Bone marrow (tissue), 2 donors: ENCODE measurements at places on chromosomes 1 and 21.

DNA sequence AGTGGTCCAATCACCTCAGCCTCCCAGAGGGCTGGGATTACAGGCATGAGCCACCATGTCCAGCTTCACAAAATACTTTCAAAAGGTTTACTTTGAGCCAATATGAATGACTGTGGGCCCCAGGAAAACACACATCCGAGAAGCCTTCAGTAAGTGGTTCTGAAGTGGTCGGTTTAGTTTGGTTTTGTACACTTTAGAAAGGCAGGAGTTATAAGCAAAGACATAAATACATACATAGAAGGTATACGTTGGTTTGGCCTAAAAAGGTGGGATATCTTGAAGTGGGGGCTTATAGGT, 3.2 kb upstream of the MIB2 start:
- no peak for DNase-seq

DNA sequence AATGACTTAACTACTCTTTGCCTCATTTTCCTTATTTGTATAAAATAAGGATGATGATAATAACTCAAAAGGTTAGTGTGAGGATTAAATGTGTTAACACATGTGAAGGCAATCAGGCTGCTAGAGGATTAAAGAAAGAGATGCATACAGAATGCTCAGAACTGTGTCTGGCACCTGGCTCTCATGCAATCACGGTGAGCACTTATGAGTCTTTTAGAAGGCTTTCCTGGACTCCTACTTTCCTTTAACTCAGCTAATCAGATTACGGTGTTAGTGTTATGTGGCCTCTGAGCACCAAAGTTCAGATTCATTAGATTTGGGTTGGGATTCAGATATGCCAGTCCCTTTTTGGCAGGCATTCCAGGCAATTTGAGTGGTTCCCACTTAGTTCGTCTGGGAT, 311.6 kb upstream of the USP24 start:
- DNase-seq, result no peak

DNA sequence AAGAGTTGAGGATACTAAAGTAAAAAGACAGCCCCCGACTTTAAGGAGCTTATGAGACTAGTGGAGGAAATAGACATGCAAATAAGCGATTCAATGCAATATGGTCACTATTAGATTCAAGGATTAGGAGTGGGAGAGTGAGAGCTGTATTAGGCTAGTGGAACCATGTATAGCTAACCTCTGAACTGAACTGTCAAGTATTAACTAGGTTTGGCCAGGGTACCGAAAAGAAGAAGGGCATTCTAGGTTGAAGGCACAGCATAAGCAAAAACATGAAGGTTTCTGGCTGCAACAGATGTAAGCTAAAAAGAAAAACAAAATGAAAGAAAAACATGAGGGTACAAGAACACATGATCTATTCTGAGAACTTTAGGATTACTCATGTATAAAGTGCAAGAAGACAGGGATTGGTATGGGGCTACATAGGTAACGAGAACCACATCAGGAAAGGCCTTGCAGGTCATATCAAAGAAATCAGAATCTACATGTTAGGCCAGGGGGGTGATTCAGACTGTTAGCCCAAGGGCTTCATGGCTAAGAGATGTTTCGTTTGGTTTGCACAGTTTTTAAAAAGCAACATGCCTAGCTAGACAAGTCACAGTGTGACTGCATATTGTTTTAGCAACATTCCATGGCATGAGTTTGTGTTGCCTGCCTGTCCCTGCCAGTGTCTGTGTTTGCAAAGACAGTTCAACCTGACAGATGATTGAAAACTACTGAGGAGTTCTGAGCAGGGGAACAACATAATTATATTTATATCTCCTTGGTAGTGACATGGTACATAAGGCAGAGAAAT, 54.4 kb upstream of the HAO2 start:
- DNase-seq, result no peak

DNA sequence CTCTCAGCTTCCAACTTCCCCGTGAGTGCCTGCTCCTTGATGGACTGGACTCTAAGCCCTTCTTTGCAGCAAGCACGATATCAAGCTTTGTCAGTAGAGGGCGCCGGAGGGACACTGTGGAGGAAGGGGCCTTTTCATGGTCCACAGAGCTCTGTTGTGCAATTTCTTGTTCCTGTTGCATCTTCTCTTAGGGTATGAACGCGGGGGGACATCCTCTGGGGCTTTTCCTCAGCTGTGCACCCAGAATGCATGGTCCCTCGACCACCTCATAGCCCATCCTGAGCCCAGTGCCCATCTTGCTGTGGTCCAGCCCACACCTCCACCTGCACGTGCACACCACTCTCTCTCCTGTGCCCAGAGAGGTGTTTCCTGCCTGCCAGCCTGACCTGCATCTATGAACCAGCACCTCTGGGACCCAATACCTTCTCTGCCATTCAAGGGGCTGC, 556.8 kb downstream of the PTPRU start:
- peak; percentile 37 for DNase-seq

DNA sequence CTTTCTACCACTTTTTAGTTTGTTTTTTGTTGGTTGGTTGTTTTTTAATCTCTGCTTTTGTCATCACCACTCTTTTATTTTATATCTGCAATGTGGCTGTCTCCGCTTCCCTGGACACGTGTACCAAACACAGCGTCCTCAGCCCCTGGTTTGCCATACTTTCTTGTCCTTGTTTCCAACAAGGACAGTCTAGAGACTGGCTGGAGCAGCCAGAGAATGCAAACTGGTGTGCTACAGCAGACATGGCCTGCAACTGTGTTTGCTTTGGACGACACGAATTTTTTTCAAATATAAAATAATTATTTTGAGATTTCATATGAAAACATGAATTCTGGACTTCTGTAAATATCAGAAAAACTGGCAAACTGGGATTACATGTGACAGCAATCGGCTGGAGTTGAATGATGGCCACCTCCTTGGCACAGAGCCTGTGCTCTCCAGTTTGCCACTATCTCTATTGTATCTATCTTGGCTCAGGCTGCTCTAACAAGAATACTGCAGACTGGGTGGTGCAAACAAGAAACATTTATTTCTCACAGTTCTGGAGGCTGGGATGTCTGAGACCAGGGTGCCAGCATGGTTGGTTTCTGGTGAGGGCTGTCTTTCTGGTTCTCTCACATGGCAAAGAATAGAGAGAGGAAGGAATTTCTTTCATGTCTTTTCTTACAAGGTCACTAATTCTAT, 34.6 kb upstream of the POU2F1 start:
- DNase-seq, result no peak

DNA sequence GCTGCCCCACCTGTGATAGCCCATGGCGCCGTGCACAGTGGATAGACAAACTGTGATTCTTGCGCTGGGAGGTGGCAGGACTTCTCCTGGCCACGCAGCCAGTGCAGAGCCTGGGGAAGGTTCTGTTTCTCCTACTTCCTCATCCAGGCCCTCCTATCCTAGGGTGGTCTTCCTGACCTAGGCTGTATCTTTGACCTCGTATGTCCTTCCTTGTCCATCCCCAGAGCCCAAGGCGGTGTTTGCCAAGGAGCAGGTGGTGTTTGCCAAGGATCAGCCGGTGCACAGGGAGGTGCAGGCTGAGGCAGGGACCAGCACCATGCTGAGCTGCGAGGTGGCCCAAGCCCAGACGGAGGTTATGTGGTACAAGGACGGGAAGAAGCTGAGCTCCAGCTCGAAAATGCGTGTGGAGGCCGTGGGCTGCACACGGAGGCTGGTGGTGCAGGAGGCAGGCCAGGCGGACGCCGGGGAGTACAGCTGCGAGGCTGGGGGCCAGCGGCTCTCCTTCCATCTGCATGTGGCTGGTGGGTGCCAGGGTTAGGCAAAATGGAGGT, 63.9 kb downstream of the OBSCN start:
- no peak for DNase-seq

- DNase-seq, result no peak
Observed at GRCh38 chr1:30816211-30817076, 58.9 kb upstream of the LAPTM5 start.

DNA sequence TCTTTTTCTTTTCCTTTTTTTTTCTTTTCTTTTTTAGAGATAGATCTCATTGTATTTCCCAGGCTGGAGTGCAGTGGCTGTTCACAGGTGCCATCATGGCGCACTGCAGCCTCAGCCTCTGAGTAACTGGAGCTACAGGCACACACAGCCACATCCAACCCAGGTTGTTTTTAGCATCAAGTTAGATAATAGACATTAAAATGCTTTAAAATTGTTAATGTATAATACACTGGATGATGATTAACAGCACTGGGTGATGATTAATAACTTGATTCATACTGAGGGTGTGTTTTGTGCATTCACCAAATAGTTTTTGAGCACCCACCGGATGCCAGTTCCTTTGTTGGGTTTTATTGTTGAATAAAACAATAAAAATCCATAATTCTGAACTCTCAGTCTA, 75.2 kb downstream of the BEND5 start:
- DNase-seq, result no peak

DNA sequence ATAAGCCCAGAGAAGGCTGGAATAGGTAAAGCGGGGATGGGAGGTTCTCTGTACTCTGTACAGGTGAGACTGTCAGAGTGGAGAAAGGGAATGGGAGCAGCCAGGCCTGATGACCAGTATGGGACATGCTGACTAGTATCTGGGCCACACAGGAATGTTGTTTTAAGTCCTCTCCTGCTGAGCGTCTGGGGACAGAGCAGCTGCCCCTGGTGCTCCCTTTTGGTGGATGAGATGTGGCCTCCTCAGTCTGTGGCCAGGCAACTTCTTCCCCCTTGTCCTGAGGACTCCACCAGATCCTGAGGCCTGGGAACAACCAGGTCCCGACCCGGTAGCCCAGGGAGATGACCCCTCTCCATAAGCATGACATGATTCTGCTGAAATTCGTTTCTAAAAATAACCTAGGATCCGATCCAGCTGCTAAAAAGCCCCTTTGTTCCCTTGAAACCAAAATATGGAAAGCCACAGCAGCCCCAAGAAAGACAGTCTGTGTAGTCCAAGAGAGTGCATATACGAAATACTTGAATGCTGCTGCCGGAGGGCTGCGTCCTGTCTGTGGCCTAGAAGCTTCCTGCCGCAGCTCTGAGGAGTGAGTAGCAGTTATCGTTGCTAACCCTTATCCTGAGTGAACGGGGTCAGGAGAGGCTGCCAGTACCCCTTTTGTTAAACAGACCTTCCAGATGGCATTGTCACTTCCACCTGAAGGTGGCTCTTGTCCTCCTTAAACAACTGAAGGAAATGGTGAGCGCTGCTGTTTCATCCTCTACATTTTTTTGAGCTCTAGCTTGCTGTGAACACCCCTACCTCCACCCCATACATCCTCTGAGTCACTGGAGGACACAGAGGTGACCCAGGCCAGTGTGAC, 47.1 kb downstream of the ATP2B4 start:
- peak; percentile 99 for DNase-seq

- DNase-seq, result no peak
Observed at GRCh38 chr1:70554341-70554740, 143.3 kb downstream of the CTH start.

- DNase-seq, result no peak
Observed at GRCh38 chr1:35851132-35851869, 31.7 kb upstream of the AGO1 start.

- DNase-seq, result peak; percentile 33
Observed at GRCh38 chr1:111222308-111223125, 5.0 kb upstream of the CHI3L2 start.

DNA sequence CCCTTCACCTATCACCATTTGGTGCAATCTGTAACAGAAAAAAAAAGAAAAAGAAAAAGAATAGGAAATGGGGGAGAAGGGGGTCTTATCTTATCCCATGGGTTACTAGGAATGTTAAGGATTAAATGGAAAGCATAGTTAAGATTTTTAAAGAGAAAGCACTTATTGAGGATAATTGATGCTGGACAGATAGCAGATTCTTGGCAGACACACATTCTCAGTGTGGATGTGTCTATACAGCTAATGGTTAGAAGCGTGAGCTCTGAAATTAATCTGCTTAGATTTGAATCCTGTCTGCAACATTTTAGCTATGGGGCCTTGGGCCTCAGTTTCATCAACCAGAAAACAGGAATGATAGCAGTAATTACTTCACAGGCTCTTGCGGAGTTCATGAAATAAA, 67.1 kb downstream of the SSBP3 start:
- DNase-seq, result no peak

DNA sequence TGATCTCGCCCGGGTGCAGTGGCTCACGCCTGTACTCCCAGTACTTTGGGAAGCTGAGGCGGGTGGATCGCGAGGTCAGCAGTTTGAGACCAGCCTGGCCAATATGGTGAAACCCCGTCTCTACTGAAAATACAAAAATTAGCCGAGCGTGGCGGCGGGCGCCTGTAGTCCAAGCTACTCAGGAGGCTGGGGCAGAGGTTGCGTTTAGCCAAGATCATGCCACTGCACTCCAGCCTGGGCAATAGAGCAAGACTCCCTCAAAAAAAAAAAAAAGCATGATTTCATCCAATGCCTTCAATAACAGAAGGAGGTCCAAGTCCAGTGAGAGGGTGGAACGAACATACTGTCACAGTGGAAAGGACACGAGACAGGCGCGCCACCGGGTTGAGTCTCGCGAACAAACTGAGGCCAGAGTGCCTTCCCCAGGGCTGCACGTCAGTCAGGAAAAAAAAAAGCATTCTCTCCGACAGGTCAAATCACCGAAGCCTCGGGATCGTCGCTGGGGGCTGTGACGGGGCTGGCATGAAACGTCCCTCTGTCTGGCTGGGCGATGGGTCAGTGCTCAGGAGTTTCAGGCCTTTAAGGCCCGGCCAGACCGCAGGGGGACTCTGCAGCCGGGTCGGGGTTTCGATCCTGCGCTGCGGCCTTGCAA, 8.4 kb upstream of the CROCC start:
- no peak for DNase-seq

DNA sequence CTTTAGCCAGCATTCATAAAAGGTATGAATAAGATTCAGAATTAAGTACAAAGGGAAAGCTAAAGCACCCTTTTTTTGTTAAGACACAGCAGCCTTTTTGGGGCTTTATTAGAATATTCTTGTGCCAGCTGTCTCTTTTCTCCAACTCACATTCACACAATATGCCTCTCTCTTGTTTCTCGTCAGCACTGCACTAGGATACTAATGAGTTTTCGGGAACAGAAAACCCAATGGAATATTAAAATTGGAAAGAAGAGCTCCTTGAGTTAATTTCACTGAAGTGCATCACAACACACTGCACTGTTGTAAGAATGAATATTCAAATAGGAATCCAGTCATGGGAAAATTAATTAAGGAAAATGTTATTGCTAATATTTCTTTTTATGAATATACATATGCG, 410.4 kb upstream of the BEND5 start:
- no peak for DNase-seq

DNA sequence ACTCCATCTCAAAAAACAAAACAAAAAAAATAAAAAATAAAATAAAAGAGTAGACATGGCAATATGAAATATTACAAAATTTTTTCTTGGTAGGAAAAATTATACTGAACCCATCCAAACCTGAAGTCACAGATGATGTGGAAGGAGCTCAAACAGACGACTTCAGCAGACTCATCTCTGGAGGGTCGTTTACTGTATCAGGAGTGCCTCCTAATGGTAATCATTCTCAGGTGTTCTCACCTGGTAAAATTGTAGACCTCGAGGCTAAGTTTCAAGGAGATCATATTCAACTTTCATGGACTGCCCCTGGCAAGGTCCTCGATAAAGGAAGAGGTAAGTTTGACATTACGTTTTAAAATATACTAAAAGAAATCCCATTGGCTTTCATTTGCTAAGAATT, 54.3 kb upstream of the SH3GLB1 start:
- no peak for DNase-seq

GRCh38 chr1:20771780-20772179, 15.3 kb downstream of the HP1BP3 start:
- DNase-seq, result no peak

GRCh38 chr1:66276218-66276617, 257.7 kb upstream of the SGIP1 start:
- no peak for DNase-seq
